Chondrocyte (in vitro differentiated cells): ENCODE measurements at places on chromosomes 12 and 14. TPM values are rescaled to one million over a fixed set of nuclear protein-coding genes. Genes with fewer than 3 reads are reported as not detected.

EIF2S3B gene
- 0.56 to 1.5 TPM (median 1.3 TPM) in 3 replicates for total RNA-seq

GRCh38 chr14:55340482-55340881, 69.3 kb downstream of the FBXO34 start:
- H3K4me3 ChIP-seq = no peak overlapping the region
- no peaks in the 10 kb centered on the region for H3K27me3 ChIP-seq
- H3K27ac ChIP-seq = no peak overlapping the region

- H3K36me3 ChIP-seq = peaks cover 5% of the 10 kb centered on the region
- no peaks in the 10 kb centered on the region for H3K4me1 ChIP-seq
- no peak for DNase-seq
- no peak overlapping the region for H3K27ac ChIP-seq
- no peaks in the 10 kb centered on the region for H3K27me3 ChIP-seq
- no peak overlapping the region for H3K4me3 ChIP-seq
Observed at GRCh38 chr14:37320106-37320505, 122.4 kb downstream of the MIPOL1 start.

DNA sequence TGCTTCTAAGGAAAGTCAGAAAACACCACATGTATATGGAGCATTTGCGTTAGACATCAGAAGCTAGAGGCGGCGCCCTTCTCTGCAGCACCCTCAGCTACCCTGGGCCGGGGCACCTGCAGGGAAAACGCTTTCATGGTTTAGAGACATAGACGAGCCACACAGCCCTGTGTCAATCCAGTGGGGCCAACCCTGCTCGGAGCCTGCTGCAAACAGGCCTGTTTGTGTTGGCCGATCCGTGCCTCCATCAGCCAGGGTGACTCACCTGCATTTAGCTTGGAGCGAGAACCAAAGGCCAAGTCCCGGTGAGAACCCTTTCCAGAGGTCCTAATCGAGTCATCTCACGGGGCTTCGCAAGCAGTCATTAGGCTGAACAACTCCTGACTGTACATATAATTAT, 19.5 kb upstream of the FZD10 start:
- no peak for DNase-seq
- H3K4me3 ChIP-seq = no peak overlapping the region
- H3K4me1 ChIP-seq = no peaks in the 10 kb centered on the region
- no peak overlapping the region for H3K27ac ChIP-seq
- peaks cover 49% of the 10 kb centered on the region for H3K27me3 ChIP-seq
- H3K36me3 ChIP-seq = peaks cover 2% of the 10 kb centered on the region

GRCh38 chr14:55807053-55807880, 227.3 kb downstream of the KTN1 start:
- no peak overlapping the region for H3K27ac ChIP-seq
- H3K4me1 ChIP-seq = peaks cover 5% of the 10 kb centered on the region
- H3K4me3 ChIP-seq = no peak overlapping the region
- DNase-seq = no peak
- peaks cover 2% of the 10 kb centered on the region for H3K27me3 ChIP-seq

DNA sequence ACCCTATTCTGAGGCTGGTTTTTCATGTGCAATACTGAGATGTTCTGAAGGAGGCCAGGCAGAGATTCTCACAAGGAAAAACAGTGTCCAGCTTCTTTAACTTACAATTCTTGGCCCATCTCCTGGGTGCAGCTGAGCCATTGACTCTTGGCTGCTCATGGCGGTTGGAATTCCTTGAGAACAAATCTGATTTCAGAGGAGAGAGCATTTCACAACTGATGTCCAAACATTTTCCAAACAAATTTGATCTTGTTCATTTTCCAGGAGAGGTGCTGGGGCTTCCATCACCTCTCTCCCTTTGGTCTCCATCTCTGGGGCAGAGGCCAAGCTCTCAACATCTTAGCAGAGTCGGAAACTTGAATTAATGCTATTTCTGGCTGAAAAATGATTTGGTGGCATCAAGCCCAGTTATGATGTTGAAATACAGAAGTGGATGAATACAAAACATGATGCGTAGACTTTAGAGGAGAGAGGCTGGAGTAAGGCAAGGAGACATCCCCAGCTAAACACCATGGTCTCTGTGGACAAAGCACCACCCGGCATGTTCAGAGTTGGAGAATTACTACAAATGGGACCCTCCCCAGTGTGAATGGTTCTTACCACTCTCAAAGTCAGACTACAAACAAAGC, 593.0 kb downstream of the VRK1 start:
- H3K27ac ChIP-seq = no peak overlapping the region
- no peaks in the 10 kb centered on the region for H3K36me3 ChIP-seq
- H3K4me1 ChIP-seq = no peaks in the 10 kb centered on the region
- H3K4me3 ChIP-seq = no peak overlapping the region

- H3K4me3 ChIP-seq = no peak overlapping the region
- no peaks in the 10 kb centered on the region for H3K4me1 ChIP-seq
- peaks cover 4% of the 10 kb centered on the region for H3K27me3 ChIP-seq
- no peak for DNase-seq
Observed at GRCh38 chr12:97425380-97425779, 37.2 kb upstream of the RMST start.

- no peak overlapping the region for H3K27ac ChIP-seq
- H3K4me1 ChIP-seq = peaks cover 6% of the 10 kb centered on the region
- no peaks in the 10 kb centered on the region for H3K27me3 ChIP-seq
Observed at GRCh38 chr12:132517740-132518100, 27.8 kb downstream of the FBRSL1 start.

DNA sequence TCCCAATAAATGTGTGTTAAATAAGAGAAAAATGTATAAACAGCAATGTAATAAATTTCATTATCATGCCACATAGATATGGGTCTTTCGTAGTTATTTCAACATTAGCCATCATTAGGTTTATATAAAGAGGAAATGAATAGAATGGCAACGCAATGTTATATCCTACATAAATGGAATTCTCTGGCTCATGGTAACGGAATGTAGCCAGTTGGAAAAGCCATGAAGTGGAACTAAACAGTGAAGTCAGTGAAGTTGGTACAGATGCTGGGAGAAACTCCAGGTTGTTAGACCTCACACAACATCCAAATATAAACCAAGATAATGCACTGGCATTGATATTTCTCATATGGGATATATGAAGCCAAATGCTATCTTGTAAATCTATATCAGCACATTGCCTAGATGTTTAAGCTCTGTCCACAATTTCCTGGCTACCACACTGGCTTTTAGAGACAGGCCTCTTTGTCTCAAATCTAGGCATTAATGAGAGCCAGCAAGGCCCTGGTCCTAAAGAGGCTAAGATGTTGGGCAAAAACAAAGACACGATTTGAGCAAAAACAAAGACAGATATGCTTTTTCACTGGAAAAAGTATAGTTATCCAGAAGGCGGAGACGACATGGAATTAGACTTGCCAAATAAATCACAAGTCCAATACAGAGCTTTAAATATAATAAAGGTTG, 861.0 kb downstream of the RPS29 start:
- peaks cover 11% of the 10 kb centered on the region for H3K4me1 ChIP-seq
- no peak overlapping the region for H3K27ac ChIP-seq
- no peaks in the 10 kb centered on the region for H3K27me3 ChIP-seq
- H3K36me3 ChIP-seq = no peaks in the 10 kb centered on the region
- no peak for DNase-seq
